ENCODE measurements at places on chromosomes 7 and 10.

- no peak overlapping the region for H3K27ac ChIP-seq
- no peaks in the 10 kb centered on the region for H3K4me1 ChIP-seq
- no peaks in the 10 kb centered on the region for H3K27me3 ChIP-seq
- no peak overlapping the region for H3K4me3 ChIP-seq
These were observed 58.0 kb downstream of the AHCYL2 start for GRCh38 chr7:129282865-129283264.

DNA sequence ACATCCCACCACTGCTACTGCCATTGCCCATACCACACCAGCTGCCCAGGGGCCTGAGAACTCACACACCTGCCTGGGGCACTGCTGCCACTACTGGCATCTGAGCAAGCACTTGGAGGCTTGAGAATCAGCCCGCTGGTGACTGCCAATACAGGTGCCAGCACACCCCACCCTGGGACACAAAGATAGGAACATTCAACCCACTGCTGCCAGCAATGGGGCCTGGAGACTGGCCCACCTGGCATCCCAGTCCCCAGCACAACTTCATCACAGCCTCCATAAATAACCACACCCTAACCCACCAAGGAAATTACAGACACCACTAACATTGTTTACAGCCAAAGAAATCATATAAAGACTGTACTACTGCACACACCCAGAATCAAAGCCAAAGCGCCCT lies 115.9 kb downstream of the SLC16A9 start:
- DNase-seq: no peak
- H3K27me3 ChIP-seq: no peaks in the 10 kb centered on the region

DNA sequence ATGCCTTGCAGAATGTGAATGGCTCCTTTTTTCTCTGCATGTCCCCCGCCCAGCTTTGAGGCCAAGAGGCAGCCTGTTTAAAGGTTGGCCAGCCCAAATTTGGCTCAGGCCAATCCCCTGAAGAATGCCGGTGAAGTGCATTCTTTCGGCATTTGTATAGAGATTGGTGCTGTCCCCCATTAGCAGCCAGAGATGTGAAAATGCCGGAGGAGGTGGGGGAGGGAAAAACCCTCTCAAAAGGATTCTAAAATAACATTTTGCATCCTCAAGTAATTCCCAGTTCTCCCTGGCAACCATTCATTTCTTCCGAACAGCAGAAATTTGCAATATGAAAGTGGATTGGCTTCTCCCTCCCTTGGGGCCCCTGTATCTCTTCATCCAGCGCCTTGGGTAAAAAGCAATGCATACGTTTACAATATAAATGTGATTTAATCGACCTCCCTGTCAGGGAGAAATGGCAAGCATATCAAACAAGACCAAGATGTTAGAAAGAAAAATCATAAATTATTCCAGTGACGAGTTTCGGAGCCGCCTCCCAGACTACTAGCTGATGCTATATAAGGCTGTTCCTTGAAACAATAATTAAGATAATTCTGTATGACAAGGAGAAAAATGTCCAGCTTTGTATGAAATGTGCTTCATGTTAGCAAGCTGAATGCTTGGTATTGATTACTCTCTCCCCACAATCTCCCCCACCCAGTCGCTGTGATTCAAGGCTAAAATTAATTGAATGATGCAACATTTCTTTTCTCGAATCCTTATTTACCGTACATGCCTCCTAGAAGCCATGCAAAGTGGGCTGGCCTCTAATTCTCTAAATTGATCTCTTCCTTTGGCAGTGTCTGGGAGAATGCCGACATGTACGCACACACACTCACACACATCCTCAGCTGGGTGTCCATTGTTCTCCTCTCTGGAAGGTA lies 323.7 kb downstream of the RPS24 start:
- H3K4me3 ChIP-seq: no peak overlapping the region
- no peaks in the 10 kb centered on the region for H3K27me3 ChIP-seq
- DNase-seq: no peak
- H3K4me1 ChIP-seq: peaks cover 5% of the 10 kb centered on the region

- no peaks in the 10 kb centered on the region for H3K36me3 ChIP-seq
- H3K4me3 ChIP-seq: no peak overlapping the region
- DNase-seq: no peak
- H3K27me3 ChIP-seq: no peaks in the 10 kb centered on the region
These were observed 269.7 kb downstream of the PCDH15 start for GRCh38 chr10:54531296-54531695.

DNA sequence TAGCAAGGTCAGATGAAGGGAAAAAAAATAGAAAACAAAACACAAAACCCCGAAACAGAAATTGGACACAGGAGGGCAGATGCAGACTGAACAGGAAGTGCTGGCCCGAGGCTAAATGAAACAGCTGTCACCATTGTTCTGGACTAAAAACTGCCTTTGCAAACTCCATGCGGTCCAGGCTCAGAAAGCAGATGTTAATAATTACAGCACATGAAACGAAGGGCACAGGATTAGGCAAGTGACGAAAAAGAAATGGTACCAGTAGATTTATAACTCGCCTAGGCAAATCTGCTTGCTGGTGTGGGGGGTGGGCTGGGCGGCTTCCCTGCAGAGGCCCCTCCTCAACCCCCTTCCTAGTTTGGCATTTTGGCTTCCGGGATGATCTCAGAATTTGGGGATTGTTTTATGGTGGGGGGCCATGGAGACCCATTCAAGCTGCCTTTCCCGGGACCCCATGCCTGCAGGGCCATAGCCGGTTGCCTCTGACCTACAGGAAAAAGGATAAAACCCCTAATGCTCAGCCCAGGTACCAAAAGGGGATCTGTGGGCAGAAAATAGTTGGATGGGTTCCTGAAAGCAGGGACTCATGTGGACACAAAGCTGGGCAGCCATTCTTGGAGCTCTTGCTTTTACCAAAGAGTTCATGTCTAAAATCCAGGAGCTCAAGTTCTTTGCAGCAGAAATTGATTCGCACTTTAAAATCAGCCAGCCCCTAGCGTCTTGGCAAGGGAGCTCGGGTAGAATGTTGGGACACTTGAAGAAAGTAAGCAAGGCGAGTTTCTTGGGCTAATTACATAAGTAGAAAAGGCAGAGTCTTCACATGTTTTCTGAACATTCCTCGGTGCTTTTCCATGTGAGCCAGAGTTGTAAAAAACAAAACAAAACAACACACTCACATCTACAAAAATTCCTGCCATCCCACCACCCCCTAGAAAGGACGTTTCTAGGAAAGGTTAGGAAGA lies 39.0 kb upstream of the EMX2 start:
- no peak overlapping the region for H3K4me3 ChIP-seq
- H3K36me3 ChIP-seq: no peaks in the 10 kb centered on the region

DNA sequence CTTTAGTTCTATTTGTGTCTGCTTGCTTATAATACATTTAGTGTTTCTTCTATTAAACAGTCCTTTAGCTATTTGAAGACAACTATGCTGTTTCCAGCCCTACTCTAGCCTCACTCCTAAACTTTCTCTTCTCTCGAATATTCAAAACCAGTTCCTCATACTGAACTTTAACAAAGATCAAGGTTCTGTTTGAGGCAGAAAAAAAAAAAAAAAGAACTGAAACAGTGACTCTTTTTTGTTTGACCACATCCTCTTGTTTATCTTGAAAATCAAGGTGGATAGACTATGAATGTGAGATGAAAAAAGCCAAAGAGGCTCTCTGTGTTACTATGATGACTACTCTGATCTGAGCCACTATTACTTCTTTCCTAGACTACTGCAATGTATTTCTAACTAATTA lies 154.3 kb downstream of the ZNF365 start:
- no peak overlapping the region for H3K4me3 ChIP-seq
- no peak overlapping the region for H3K27ac ChIP-seq
- H3K27me3 ChIP-seq: no peaks in the 10 kb centered on the region
- H3K36me3 ChIP-seq: no peaks in the 10 kb centered on the region
- no peaks in the 10 kb centered on the region for H3K4me1 ChIP-seq

DNA sequence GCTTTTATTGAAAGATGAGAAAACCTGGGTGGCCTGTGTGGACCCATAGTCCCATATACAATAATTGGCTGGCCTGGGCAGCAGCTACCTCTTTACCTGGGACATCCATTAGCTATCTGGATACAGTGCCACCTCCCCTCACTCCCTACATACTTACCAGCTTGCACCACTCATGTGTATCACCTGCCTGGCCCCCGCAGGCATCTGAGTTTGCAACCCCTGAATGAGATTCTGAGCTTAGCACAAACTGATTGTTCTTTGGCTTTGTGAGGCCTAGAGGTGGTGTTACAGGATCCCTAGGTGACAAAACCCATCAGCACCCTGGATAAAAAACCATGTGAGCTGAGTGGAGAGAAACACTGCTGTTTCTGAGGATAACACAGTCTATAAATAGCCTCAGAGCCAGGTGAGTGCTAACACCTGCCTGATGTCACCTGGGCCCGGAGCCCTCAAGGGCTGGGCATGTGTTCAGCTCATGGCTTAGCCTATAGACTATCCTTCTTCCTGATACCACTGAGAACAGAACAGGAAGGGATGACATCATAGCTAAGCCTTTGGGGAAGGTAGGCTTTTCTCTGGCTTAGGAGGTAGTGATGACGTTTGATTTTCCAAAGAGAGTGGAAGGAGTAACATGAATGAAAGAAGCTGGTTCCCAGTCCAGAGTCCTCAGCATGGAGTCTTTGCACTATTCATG lies 2.6 kb upstream of the PPIF start:
- peaks cover 42% of the 10 kb centered on the region for H3K4me1 ChIP-seq
- no peak overlapping the region for H3K27ac ChIP-seq

DNA sequence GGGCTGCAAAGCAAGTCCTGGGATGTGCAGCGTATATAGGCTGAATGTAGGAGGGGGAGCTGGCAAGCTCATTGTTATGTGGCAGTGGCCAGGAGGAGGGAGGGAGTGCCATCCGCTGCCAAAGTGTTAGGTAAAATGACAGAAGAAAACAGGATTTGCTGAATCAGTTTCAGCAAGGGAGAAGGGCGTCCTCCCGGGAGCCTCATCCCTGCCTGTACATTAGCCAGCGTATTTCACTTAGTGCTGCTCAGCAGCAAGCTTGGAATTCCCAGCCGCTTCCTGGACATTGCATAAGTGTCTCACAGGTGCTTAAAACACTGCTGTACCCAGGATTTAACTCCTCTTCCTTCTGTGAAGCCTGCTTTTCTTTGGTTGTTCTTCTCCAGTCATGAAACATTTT lies 2.5 kb downstream of the NIPSNAP2 start:
- peaks cover 7% of the 10 kb centered on the region for H3K4me1 ChIP-seq
- H3K36me3 ChIP-seq: peaks cover 6% of the 10 kb centered on the region
- DNase-seq: no peak
- no peak overlapping the region for H3K4me3 ChIP-seq
- no peaks in the 10 kb centered on the region for H3K27me3 ChIP-seq
- H3K27ac ChIP-seq: no peak overlapping the region
